ENCODE measurements at places on chromosomes 2 and 18. TPM values are rescaled to one million over a fixed set of nuclear protein-coding genes. Genes with fewer than 3 reads are reported as not detected.

ME2 gene
- 38.9 TPM for total RNA-seq

TXNDC2 gene
- 0.16 TPM for total RNA-seq

MYO7B gene
- total RNA-seq, result 0.19 TPM

HRH4 gene
- total RNA-seq, result not detected

CRYBA2 gene
- total RNA-seq, result not detected

SOCS6 gene
- total RNA-seq, result 33.8 TPM

NAT8 gene
- not detected for total RNA-seq

NEU2 gene
- total RNA-seq, result not detected

GPR75 gene
- total RNA-seq, result 2.0 TPM

SLC9A4 gene
- total RNA-seq, result not detected

TEKT4 gene
- total RNA-seq, result not detected

C2orf81 gene
- 2.2 TPM for total RNA-seq

GKN1 gene
- 0.45 TPM for total RNA-seq

RGPD3 gene
- total RNA-seq, result 0.20 TPM

STK25 gene
- total RNA-seq, result 76.7 TPM

C2orf15 gene
- 0.99 TPM for total RNA-seq

GPAT2 gene
- total RNA-seq, result not detected

BCL11A gene
- total RNA-seq, result not detected

ACMSD gene
- not detected for total RNA-seq

ADD2 gene
- 22.3 TPM for total RNA-seq

SLC8A1 gene
- 0.41 TPM for total RNA-seq

RPRD1A gene
- 15.4 TPM for total RNA-seq

PDE1A gene
- total RNA-seq, result 0.14 TPM

NT5C1B gene
- not detected for total RNA-seq

ORC4 gene
- 30.6 TPM for total RNA-seq

FAM161A gene
- total RNA-seq, result 5.0 TPM

CRYGC gene
- not detected for total RNA-seq

Data from A549 treated with ZK216348 at 1 μM for 4 hours (cell line).